ENCODE measurements at places on chromosomes 1 and 21.

DNA sequence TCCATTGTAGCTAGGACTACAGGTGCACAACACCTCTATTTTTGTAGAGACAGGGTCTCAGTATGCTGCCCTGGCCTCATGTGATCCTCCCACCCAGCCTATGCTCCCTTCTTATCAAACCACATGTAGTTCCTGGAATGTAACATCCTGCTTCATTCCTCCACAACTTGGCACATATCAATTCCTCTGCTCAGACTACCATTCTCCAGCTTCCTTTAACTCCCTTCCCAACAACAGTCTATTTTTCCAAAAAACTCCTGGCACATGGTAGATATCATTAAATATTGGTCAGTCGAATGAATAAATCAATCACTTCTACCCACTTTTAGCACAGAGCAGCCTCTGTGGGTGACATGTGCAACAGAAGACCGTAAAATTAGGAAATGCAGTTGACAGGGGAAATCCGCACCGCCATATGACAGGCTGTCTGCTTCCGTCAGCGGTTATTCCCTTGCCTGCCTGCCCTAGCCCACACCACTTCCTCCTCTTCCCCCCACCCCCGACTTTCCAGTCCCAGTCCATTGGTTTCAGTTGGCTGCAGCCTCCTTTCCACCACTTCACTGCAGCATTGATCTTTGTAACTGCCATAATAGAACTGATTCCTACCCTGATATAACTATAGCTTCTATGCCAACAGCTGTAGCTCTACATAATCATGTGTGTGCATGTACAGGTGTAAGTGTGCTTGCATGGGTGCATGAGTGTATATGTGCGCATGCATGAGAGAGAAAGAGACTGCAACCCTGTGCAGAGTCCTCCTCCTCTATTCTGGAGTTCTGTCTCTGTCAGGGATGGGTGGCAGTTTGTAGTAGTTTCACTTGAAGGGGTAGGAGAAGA, 6.8 kb upstream of the AKR1A1 start:
- DNase-seq = no peak

- no peak for DNase-seq
Measured at GRCh38 chr1:22121421-22121911, 21.4 kb downstream of the WNT4 start.

GRCh38 chr1:113192242-113192641, 119.2 kb downstream of the LRIG2 start:
- no peak for DNase-seq

- no peak for DNase-seq
Measured at GRCh38 chr1:16433030-16433429, 4.2 kb downstream of the SPATA21 start.

GRCh38 chr1:184146202-184146601, 94.7 kb downstream of the TSEN15 start:
- DNase-seq = no peak

DNA sequence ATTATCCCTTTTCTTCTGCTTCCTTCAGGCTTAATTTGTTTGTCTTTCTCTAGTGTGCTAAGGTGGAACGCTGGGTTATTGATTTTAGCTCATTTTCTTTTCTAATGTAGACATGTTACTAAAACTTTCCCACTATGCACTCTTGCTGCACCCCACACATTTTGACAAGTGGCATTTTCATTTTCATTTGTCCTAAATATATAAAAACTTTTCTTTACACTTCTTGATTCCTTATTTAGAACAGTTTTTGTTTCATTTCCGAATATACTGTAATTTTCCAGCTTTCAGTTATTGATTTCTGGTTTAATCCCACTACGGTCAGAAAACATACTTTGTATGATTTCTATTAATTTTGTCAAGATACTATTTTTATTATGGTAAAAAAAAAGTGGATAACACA, 25.3 kb downstream of the SH3BP5L start:
- no peak for DNase-seq

GRCh38 chr21:36704958-36705678, 6.2 kb downstream of the SIM2 start:
- no peak for DNase-seq

GRCh38 chr1:53553734-53554509, 94.7 kb downstream of the DMRTB1 start:
- no peak for DNase-seq

GRCh38 chr1:221456918-221457317, 285.0 kb downstream of the DUSP10 start:
- no peak for DNase-seq

DNA sequence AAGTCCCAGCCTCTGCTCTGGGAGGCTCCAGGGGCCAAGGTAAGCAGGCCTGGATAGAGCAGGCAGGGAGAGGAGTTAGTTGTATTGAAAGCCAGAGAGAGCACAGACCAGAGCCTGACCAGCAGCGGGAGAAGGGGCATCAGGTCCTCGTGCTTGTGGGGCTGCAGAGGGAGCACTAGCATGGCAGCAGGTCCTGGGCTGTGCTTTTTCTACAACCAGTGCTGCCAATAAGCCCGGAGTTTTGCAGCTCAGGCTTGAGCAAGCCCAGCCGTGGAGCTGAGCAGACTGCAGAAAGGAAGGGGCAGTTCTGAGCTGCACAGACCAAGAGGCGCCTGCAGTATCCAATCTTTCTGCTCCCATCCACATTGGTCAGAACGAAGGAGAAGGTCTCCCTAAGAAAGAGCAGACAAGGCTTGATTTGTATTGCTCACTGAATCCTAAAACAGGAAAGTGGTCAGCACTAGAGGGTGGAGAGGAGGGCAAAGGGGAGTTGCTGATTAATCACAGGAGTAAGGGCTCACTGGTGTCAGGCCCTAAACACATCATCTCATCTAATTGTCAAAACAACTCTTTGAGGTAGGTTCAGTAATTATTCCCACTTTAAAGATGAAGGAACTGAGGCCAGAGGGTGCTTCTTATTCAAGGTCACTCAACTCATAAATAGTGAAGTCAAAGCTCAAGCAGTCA, 2.7 kb downstream of the DENND2D start:
- DNase-seq = no peak

DNA sequence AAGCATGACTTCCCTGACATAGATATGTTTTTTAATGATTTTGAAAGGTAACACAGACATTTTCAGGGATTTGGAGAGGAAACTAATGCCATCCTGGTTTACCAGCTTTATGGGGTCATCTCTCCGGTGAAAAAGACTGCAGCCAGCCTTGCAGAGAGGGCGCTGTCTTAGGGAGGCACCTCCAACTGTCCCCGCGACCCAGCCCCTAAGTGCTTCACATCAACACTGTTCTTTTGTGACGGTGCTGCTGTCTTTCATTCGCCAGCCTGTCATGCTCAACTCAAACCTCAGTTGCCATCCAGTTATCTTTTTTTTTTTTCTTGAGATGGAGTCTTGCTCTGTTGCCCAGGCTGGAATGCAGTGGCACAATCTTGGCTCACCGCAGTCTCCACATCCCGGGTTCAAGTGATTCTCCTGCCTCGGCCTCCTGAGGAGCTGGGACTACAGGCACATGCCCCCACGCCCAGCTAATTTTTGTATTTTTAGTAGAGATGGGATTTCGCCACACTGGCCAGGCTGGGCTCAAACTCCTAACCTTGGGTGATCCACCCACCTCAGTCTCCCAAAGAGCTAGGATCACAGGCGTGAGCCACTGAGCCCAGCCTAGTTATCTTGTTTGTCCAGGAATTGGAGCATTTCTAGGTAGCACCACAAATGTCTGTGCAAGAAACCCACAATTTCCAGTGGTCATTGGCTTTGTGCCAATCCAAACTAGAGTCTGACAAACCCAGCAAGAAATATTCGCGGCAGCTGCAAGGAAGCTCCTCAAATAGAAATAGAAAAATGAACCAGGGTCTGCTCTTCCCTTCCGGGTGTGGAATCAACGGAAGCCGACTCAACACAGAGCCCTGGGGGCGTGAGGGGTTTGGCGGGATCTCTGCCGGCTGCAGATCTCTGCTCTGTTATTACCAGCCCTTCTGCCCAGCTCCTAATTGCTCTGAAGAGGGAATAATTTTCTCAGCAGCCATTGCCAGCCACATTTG, 24.2 kb downstream of the PDE9A start:
- DNase-seq = no peak

DNA sequence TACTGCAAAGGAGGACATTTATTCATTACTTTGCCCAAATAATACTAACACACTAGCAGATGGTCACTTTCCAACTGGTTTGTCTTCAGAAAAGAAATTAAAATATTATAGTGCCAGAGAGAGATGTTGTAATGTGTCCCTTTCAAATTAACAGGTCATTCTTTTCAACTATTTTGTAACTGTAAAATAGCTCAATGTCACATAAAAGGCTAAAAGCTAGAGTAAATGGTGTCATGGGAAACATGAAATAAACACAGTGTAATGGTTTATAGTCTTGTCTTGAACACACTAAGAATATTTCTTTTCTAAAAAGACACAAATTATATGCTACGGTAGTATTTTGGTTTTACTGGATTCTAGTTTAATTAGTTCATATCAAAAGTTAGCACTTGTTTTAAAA, 77.8 kb downstream of the ADGRL2 start:
- DNase-seq = no peak

DNA sequence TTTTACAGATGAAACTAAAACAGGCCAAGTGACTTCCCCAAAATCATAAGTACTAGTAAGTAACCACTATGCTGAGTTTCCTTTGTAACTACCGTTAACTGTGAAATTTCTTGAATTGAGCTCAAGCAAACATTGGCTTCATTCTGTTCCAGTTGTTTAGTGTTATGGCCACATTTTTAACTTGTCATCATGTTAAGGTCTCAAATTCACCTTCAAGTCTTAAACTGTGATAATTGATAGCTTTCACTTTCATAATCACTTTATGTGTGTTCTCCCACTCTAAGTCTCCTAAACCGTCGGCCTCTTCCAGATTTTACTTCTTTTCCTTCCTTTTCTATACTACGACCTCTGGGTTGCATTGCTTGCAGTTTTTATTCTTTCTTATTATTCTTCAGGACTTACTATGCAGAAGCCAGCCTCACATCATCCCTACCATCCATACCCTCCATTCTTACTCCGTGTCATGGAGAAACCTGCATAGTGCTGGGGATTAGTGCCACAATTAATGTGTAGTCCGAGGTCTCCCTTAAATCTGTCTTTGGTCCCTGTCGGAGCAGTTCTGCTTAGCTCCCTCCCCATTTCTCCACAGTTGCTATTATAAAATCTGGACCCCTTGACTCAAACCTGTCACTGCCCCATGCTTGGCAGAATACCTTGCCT, 5.8 kb downstream of the KIF1B start:
- DNase-seq = no peak

DNA sequence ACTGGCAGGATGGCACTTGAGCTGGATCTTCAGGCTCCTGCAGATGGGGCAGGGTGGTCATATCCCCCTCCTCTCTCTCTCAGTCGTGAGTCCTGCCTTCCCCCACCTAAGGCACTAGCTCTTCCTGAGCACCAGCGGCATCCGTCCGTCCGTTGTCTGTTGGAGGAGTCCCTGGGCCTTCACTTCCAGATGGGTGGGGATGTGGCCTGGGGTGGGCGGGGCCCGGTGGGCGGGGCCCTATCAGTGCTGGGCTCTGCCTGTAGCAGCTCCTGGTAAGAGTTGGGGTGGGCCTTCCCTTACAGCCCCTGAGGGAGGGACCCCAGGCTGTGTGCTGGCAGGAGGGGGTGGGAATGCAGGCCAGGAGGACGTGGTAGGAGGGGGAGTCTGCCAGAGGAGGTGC, 10.3 kb downstream of the LDLRAD2 start:
- DNase-seq = no peak

- no peak for DNase-seq
Measured at GRCh38 chr1:48859456-48859855, 82.8 kb upstream of the BEND5 start.

DNA sequence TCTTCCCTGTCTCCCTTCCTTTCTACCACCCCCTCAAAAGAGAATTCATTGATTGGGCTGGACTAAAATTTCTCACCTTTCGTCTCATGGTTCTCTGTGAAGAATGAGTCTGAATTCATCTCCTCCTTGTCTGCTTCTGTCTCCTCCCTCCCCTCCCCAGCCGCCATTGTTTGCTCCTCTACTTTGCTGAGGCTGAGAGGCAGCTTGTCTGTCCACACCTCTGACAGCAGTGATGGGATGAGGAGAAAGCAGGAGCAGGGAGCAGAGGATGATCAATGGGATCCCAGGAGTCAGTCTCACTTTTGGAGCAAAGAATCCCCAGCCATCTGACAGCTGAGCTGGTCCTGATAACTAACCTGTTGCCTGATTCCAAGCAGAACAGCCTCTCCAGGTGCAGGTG, 2.5 kb downstream of the ILDR2 start:
- no peak for DNase-seq

- DNase-seq = no peak
Measured at GRCh38 chr1:233635765-233636502, 22.0 kb downstream of the KCNK1 start.

- DNase-seq = peak; percentile 79
Measured at GRCh38 chr1:64515427-64515826, 45.5 kb downstream of the CACHD1 start.

DNA sequence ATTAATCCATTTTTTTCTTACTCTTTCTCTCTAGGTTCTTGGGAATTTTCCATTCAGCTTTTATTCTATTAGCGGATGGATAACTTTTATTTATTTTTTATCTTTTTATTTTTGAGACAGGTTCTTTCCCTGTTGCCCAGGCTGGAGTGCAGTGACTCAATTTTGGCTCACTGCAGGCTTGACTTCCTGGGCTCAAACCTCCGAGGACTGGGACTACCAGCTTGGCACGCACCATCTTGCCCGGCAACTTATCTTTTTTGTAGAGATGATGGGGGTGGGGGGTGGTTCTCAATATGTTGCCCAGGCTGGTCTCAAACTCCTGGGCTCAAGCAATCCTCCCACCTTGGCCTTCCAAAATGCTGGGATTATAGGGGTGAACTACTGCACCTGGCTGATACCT, 36.1 kb upstream of the CHIT1 start:
- DNase-seq = no peak

GRCh38 chr1:77322061-77322900, 40.5 kb downstream of the AK5 start:
- DNase-seq = no peak

DNA sequence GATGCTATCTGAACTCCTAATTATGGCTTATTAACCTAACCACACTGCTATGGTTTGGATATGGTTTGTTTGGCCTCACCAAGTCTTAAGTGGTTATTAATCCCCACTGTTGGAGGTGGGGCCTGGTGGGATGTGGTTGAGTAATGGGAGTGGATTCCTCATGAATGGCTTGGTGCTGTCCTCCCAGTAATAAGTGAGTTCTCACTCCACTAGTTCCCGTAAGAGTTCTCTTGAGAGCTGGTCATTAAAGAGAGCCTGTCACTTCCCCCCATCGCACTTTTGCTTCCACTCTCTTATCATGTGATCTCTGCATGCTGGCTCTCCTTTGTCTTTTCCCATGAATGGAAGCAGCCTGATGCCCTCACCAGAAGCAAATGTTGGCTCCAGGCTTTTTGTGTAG, 328.8 kb downstream of the PLA2G4A start:
- no peak for DNase-seq

GRCh38 chr1:115289940-115290339, 48.1 kb downstream of the NGF start:
- DNase-seq = no peak

- no peak for DNase-seq
Measured at GRCh38 chr1:62111084-62111483, 83.6 kb upstream of the L1TD1 start.

DNA sequence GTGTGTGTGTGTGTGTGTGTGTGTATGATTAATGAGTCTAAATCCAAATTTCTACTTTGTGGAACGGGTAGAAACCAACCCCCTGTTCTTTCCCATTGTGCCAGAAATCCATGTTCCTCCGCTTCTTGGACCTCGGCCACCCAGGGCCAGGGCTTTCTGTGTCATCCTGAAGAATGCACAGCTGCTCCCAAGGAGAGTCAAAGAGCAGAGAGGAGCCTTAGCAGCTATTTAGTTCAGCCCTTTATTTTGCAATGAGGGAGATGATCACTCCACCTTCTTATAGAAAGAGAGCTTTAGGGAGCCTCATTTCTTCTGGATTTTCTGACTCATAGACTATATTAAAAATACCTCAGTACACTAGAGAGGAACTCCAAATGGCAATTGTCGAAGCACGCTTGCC, 489.3 kb upstream of the VAMP3 start:
- DNase-seq = no peak

All from NCI-H1694 (cell line).